ENCODE measurements at places on chromosomes 6 and 20.

DNA sequence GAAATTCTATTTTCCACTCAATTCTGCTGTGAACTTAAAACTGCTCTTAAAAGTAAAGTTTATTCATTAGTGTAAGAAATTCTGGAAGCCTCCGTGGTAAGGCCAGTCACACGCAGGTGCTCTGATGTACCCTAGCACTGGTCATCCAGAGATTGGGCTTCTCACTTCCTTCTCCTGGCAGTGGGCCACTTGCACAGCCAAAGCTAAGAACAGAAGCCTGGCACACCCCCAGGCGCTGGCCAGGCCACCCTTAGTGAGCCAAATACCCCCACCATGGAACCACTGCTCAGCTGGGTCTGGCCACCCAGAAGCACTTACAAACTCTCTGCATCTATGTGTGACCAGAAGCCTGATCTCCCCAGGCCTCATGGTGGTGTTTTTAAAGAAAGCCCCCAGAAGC is 35.3 kb upstream of the ARFGEF2 start:
- no peak for DNase-seq

GRCh38 chr6:13881621-13882165 is 43.1 kb upstream of the RNF182 start:
- DNase-seq = no peak

GRCh38 chr20:48210111-48211027 is 425.1 kb upstream of the SULF2 start:
- no peak for DNase-seq

DNA sequence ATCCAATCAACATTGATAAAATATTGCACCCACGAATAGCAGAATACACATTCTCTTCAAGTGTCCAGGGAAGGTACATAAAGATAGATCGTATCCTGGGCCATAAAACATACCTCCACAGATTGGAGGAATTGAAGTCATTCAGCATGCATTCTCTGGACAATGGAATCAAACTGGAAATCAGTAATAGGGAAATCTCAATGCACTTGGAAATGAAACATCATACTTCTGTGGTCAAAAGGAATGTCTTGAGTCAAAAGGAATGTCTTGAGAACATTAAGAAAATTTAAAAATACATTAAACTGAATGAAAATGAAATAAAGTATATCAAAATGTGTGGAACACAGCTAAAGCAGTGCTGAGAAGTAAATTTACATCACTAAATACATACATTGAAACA is 138.8 kb downstream of the TFAP2A start:
- no peak for DNase-seq

GRCh38 chr20:53677447-53678314 is 84.0 kb upstream of the ZNF217 start:
- DNase-seq = no peak

DNA sequence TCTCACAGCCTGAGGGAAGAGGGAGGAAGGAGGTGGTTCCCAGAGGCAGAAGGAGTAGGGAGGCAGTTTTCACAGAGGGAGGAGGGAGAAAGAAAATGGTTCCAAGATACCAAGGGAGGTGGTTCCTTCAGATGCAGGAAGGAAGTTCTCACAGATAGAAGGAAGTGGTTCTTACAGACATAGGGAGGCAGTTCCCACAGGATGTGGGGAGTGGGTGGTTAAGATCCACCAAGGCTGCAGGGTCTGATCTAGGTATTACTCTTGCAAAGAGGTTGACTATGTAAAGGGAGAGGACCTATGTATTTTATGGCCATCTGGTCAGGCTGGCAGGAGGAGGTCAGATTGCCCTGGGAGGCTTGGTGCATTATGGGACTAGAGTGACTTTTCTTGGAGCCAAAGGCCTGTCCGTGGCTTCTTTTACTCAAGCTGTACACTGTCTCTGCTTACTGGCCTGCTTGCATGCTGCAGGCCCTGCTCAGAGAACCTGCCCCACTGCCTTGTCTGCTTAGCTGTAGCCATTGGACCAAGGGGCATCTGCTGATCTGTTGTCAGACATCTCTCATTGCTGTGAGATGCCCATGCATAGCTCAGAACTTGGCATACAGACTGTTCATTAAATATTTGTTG is 283.7 kb downstream of the DHX35 start:
- DNase-seq = no peak

DNA sequence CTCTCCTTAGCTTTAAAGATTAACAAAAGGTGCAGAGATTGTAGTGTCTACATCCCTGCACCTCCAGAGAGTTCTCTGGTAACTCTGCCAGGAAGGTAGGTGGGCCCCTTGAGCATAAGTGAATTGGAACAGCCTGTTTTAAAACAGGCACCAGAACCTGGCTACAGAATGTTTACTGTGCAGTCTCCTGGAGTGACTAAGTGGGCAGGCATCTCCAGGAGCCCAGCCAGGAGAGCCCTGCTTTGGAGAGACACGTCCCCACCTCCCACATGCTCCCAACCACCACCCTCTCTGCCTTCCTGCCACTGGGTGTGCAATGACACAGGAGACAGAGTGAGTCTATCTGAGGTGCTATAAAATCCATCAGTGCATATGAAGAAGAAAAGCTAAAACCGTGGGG is 110.3 kb upstream of the EYA4 start:
- DNase-seq = no peak

DNA sequence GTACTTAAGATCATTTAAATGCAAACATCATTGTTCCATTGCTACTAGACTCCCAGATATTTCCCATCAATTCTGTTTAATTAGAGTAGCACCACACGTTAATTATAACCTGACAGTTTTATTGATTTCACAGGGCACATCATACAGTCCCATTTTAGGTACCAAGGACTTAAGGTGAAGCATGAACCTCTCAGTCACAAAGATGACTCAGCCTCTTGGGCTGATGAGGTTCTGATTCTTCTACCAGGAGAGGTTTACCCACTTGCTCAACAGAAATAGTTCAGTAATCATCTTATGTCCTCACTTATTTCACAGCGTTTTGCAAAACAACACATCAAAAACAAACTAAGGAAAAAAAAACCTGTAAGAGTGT is 98.5 kb downstream of the HIVEP2 start:
- DNase-seq = no peak

Data from anterior cingulate cortex (tissue), 58 donors.